Right renal cortex interstitium (tissue), 3 donors: ENCODE measurements at places on chromosomes 3 and 15. TPM values are rescaled to one million over a fixed set of nuclear protein-coding genes. Genes with fewer than 3 reads are reported as not detected.

TM4SF18 gene
- polyA plus RNA-seq = 30.8 TPM

SLC9C1 gene
- polyA plus RNA-seq = 0.80 TPM

B2M gene
- polyA plus RNA-seq = 1,096 TPM

TMEM212 gene
- not detected for polyA plus RNA-seq

SIDT1 gene
- 2.6 TPM for polyA plus RNA-seq

NTRK3 gene
- polyA plus RNA-seq = 10.9 TPM

SRGAP3 gene
- polyA plus RNA-seq = 15.4 TPM

SCN11A gene
- polyA plus RNA-seq = 0.54 TPM

ADCY5 gene
- 10.8 TPM for polyA plus RNA-seq

B3GNT5 gene
- 24.9 TPM for polyA plus RNA-seq

PLCB2 gene
- 8.7 TPM for polyA plus RNA-seq
